ENCODE measurements at places on chromosomes 5 and 9. TPM values are rescaled to one million over a fixed set of nuclear protein-coding genes. Genes with fewer than 3 reads are reported as not detected.

ZNF454 gene
- total RNA-seq, result 0.61 TPM

DNA sequence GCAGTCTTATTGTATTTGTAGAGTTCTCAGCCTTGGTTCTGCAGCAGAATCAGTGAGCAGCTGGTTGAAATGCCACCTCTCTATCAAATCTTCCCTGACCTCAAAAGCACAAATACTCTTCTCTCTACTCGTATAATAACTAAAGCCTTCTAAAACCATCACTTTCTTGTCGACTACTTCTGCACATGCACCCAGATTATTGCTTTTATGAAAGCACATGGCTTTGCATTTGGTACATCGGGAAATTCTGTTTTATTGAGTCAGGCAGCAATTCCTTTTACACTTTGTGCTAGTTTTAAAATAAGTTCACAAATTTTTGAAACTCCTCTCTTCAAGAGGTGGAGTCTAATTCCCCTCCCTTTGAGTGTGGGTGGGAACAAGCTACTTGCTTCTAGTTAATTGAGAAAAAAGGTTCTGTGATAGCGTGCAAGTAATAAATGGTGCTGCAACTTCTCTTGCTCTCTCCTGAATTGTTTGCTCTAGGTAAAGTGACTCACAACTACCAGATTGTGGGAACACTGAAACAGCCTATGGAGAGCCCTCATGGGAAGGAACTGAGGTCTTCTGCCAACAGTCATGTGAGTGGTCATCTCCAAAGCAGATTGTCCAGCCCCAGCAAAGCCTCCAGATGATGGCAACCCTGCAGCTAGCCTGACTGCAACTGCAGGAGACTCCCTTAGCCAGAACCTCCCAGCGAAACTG is 66.0 kb upstream of the TAF1L start:
- peaks cover 14% of the 10 kb centered on the region for H3K4me1 ChIP-seq
- H3K27me3 ChIP-seq, result peaks cover 31% of the 10 kb centered on the region
- no peak overlapping the region for H3K27ac ChIP-seq
- H3K36me3 ChIP-seq, result no peaks in the 10 kb centered on the region
- no peak for DNase-seq

GRCh38 chr5:42858031-42858643 is 46.4 kb upstream of the SELENOP start:
- no peak overlapping the region for H3K4me3 ChIP-seq
- H3K27me3 ChIP-seq, result no peaks in the 10 kb centered on the region
- H3K4me1 ChIP-seq, result no peaks in the 10 kb centered on the region

GRCh38 chr5:37916525-37916924 is 76.7 kb upstream of the GDNF start:
- no peak overlapping the region for H3K4me3 ChIP-seq
- DNase-seq, result no peak
- H3K36me3 ChIP-seq, result no peaks in the 10 kb centered on the region
- no peaks in the 10 kb centered on the region for H3K4me1 ChIP-seq
- H3K27me3 ChIP-seq, result peaks cover 37% of the 10 kb centered on the region

SHISAL2B gene
- not detected for total RNA-seq

LAMC3 gene
- total RNA-seq, result 7.7 TPM

DNA sequence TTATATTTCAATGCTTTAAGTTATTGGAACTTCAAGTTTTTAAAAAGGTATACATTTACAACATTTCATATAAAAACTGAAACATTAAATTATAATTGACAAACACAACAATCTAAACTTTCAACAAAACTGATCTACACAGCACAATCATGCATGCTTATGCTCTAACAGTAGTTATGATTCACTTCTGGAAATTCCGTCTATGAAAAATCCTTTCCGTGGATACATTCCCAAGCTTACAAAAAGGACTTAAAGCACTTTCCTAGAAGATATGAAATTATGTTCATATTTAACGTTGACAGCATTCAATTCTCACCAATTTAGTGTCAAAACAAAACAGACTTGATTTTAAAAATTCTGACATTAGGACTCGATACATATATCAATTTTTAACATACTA is 3.7 kb downstream of the HNRNPH1 start:
- no peak overlapping the region for H3K27ac ChIP-seq
- H3K36me3 ChIP-seq, result peaks cover 75% of the 10 kb centered on the region
- H3K27me3 ChIP-seq, result no peaks in the 10 kb centered on the region
- no peak overlapping the region for H3K4me3 ChIP-seq
- H3K4me1 ChIP-seq, result peaks cover 11% of the 10 kb centered on the region

PCDHB10 gene
- not detected for total RNA-seq

PCDHGA1 gene
- 0.05 TPM for total RNA-seq

IL33 gene
- not detected for total RNA-seq

SAXO1 gene
- not detected for total RNA-seq

ACER2 gene
- 4.3 TPM for total RNA-seq

MAT2B gene
- total RNA-seq, result 45.9 TPM

DNA sequence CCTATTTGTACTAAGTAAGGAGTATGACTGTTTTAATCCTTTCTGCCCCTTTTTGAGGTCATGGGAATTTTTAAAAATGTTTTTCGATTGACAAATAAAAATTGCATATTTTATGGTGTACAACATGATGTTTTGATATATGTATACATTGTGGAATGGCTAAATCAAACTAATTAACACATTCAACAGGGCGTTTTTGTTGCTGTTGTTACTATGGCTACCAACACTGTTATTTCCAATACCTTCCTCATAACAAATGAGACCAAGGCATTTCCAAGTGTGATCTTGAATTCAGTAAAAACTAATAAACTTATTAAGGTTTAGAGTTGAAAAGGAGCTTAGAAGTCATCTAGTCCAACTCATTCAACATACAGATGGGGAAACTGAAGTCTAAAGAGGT is 30.2 kb upstream of the SPEF2 start:
- H3K27me3 ChIP-seq, result peaks cover 26% of the 10 kb centered on the region
- H3K36me3 ChIP-seq, result no peaks in the 10 kb centered on the region
- H3K4me3 ChIP-seq, result no peak overlapping the region
- no peaks in the 10 kb centered on the region for H3K4me1 ChIP-seq

DNA sequence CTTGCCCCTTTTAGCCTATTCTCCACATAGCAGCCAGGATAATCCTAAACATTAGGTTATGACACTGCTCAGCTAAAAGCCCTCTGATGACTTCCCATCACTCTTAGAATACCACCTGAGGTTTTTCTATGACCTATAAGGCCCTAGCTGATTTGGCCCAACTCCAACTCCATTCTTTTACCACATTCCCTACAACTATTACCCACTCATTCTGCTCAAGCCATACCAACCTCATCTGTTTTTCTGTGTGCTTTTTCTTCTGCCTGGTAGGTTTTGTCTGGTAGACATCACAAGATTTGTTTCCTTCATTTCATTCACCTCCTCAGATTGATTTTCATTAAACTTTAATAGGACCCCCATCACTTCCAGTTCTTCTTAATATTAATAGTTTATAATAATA is 12.5 kb upstream of the FCHO2 start:
- DNase-seq, result no peak
- H3K27ac ChIP-seq, result no peak overlapping the region
- no peaks in the 10 kb centered on the region for H3K27me3 ChIP-seq
- no peak overlapping the region for H3K4me3 ChIP-seq
- H3K36me3 ChIP-seq, result no peaks in the 10 kb centered on the region

DNA sequence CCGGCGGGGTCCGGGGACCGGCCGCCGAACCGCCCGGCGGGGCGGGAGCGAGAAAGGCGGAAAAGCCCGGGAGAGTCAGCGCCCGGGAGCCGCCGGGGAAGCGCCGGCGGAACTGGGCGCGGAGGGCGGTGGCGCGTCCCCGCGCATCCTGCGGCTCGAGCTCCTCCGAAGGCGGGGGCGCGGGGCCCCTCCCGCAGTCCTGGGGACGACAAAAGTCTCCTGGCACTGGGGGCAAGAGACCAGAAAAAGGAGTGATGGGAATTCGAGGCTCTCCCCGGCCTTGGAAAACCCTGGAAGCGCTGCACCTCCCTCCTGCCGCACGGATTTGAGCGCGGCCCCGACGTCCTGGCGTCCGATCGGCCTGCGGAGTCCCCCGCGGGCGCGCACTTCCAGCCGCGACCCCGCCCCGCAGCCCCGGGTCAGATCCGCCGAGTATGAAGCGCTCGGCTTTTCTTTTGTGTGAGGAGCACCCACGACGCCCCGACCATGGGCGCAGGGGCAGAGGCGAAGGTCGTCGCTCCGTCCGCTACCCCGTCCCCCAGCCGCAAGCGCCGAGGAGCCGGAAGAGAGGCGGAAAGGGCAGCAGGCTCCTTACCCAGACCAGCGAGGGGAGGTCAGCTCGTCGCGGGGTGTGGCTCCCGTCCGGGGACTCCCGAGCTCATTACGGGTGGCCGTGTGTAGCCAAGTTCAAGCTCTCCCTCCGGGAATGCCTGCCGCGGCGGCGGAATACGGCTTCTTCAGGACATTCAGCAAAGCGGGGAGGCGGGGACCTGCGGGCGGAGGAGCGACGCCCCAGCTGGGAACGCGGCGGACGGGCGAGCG is at the start of gene EPB41L4A:
EPB41L4A (minus strand) TSS at position 114 of the 822 bp plus-strand sequence. CDS start 238 bp downstream, outside the sequence.
- peaks cover 15% of the 10 kb centered on the region for H3K4me1 ChIP-seq
- peak; percentile 13 for DNase-seq
- H3K36me3 ChIP-seq, result no peaks in the 10 kb centered on the region
- H3K27ac ChIP-seq, result peak within 1 kb of the TSS; percentile 46
- peaks cover 7% of the 10 kb centered on the region for H3K27me3 ChIP-seq

SERF1A gene
- total RNA-seq, result 3.7 TPM

DNA sequence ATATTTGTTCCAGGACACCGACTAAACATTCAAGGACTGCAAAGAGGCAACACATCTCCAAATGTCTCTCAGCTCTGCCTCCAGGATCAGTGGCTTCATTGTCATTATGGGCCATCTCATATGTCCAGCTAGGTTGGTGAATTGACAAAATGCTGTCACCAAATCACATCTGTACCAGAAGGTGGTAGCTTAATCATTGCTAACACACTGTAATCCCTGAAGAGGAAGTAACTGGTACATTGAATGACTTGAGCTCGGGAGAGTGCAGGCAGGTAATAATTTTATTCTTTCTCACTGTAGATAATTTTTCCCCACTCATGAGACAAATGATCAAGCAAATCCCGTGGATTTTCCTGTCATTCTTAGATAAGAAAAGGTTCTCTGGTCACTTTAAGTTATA is 169.8 kb downstream of the SEMA6A start:
- H3K27ac ChIP-seq, result no peak overlapping the region
- no peak overlapping the region for H3K4me3 ChIP-seq
- H3K27me3 ChIP-seq, result no peaks in the 10 kb centered on the region
- no peak for DNase-seq
- no peaks in the 10 kb centered on the region for H3K36me3 ChIP-seq

DNA sequence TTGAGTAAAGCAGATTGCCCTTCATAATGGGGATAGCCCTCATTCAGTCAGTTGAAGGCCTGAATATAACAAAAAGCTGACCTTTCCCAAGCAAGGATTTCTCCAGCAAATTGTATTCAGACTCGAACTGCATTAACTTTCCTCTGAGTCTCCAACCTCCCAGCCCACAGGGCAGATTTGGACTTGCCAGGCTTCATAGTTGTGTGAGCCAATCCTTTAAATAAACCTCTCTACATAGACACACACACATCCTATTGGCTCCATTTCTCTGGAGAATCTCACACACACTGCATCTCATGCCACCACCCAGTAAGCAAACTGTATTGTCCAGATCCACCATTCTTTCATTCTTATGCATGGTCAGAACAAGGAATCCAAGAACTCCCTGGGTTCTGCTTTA is 225.1 kb downstream of the MPDZ start:
- H3K4me3 ChIP-seq, result no peak overlapping the region
- no peaks in the 10 kb centered on the region for H3K4me1 ChIP-seq
- no peak overlapping the region for H3K27ac ChIP-seq
- H3K36me3 ChIP-seq, result no peaks in the 10 kb centered on the region
- no peak for DNase-seq

ERMP1 gene
- total RNA-seq, result 29.9 TPM

DNA sequence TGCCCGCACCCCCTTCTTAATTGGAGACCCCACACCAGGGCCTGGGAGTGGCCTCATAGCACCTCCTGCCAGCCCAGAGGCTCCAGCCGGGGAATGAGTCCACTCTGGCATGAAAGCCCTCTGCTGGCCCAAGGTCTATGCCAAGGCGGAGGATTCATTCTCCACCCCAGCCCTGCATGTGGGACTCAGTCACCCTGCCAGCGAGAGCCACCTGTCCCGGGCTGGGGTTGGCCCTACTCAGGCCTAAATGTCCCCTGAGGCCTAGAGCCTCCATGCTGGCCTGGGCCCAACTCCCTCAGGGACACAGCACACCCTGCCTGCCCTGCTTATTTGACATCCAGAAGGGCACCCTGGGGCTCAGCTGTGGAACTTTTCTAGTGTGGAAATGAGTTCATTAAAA is 1.0 kb upstream of the RAPGEF1 start:
- H3K27ac ChIP-seq, result no peak overlapping the region
- H3K27me3 ChIP-seq, result no peaks in the 10 kb centered on the region
- H3K36me3 ChIP-seq, result 0 out of 2 replicates have a peak, but pooled peaks cover 3% of the 10 kb centered on the region
- H3K4me1 ChIP-seq, result peaks cover 5% of the 10 kb centered on the region
- no peak overlapping the region for H3K4me3 ChIP-seq

FAXDC2 gene
- total RNA-seq, result 0.22 TPM

OBP2B gene
- not detected for total RNA-seq

DNA sequence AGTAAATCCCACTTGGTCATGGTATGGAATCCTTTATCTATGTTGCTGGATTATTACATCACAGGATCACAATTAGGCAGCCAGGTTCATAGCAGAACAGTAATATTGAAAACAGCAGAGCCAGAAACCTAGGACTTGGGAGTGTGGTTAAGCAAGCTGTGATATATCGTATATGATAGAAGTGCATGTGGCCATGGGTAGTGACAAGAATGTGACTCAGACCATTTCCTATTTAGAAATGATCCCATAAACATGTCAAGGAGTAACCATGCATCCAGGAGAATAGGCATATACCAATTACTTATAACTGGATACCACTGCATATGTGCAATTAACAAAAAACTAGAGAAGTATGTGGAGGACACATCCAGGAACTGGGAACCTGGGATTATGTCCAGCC is 31.2 kb downstream of the AMBP start:
- no peak for DNase-seq
- no peaks in the 10 kb centered on the region for H3K36me3 ChIP-seq
- H3K4me3 ChIP-seq, result no peak overlapping the region
- no peaks in the 10 kb centered on the region for H3K4me1 ChIP-seq

SLC27A6 gene
- total RNA-seq, result 7.9 TPM

DNA sequence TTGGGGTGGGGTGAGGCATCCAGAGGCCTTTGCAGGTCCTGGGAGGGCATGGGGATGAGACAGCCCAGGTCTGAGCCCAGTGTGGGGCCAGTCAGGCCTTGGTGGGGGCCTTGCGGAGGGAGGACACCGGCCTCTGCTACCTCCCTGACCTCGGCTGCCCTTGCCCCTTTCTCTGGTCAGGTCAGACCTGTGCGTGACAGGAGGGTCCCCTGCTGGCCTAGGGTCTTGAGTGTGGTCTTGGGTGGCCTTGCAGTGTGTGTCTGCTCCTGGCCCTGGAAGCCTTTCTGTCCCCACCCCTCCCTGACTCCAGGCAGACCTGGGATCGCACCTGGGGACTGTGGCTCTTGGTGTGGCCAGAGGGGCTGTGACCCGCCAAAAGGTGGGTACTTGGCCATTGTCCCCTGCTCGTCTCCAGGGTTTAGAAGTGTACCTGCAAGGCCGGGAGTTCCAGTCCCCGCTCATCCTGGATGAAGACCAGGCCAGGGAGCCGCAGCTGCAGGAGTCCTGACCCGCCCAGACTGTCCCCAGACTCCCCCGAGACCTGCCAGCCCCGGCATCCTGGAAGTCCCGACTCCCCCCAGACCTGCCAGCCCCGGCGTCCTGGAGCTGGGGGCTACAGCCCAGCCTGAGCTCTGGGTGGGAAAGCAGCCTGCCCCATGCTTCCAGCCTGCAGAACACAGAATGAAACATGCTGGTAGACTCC is 4.4 kb upstream of the MAN1B1 start:
- no peaks in the 10 kb centered on the region for H3K27me3 ChIP-seq
- 0 out of 2 replicates have a peak, but pooled peaks cover 8% of the 10 kb centered on the region for H3K36me3 ChIP-seq
- H3K27ac ChIP-seq, result peak overlapping the region; percentile 98
- DNase-seq, result no peak
- no peak overlapping the region for H3K4me3 ChIP-seq

Data from HCT116 (cell line).